Gastrocnemius medialis (tissue), 4 donors: ENCODE measurements at places on chromosomes 6 and 20. TPM values are rescaled to one million over a fixed set of nuclear protein-coding genes. Genes with fewer than 3 reads are reported as not detected.

L3MBTL3 gene
- total RNA-seq = 6.0 TPM

TMEM244 gene
- total RNA-seq = not detected

DDAH2 gene
- 10.6 TPM for total RNA-seq

AKAP7 gene
- total RNA-seq = 6.4 TPM

SYNGAP1 gene
- total RNA-seq = 0.71 TPM

CLPSL1 gene
- not detected for total RNA-seq

KCNG1 gene
- total RNA-seq = not detected

TRIM27 gene
- total RNA-seq = 35.6 TPM

TRDN gene
- 394 TPM for total RNA-seq

SLC17A9 gene
- total RNA-seq = 0.55 TPM

FERMT1 gene
- not detected for total RNA-seq

CPXM1 gene
- total RNA-seq = 0.81 TPM

C20orf141 gene
- total RNA-seq = not detected

CLIC5 gene
- total RNA-seq = 78.6 TPM

SEMG1 gene
- total RNA-seq = not detected

PRR18 gene
- not detected for total RNA-seq

MYLK2 gene
- total RNA-seq = 111 TPM

OR12D2 gene
- not detected for total RNA-seq

HLA-DOB gene
- 0.22 TPM for total RNA-seq

FRK gene
- 1.7 TPM for total RNA-seq

PROCR gene
- total RNA-seq = 19.4 TPM

SYS1 gene
- total RNA-seq = 34.0 TPM
